H54 (cell line): ENCODE measurements at places on chromosomes 13 and 19.

DNA sequence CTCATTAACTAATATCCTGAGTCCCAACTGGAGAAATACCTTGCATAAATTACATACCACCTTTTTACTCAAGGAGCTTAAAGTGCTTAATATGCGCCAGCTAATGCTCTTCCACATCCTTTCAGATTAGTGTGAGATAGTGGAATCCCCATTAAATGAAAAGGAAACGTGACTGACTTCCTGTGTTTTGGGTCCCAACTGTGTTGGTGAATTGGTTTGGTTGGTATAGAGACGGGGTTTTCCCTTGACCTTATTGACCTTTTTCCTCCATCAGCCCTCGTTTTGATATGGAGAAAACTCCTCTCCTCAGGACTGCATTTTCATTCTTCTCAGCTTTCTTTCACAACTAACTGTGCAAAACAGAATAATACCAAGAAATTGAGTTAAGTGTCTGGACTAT, 163.5 kb downstream of the PAN3 start:
- no peak for DNase-seq

GRCh38 chr19:2233601-2234280, 2.4 kb downstream of the PLEKHJ1 start:
- DNase-seq: no peak

- peak; percentile 14 for DNase-seq
These were observed 153.8 kb upstream of the SERP2 start for GRCh38 chr13:44219577-44220548.

GRCh38 chr19:47428177-47428894, 9.0 kb upstream of the MEIS3 start:
- peak; percentile 86 for DNase-seq

GRCh38 chr13:27267596-27267995, 3.0 kb upstream of the RASL11A start:
- no peak for DNase-seq

DNA sequence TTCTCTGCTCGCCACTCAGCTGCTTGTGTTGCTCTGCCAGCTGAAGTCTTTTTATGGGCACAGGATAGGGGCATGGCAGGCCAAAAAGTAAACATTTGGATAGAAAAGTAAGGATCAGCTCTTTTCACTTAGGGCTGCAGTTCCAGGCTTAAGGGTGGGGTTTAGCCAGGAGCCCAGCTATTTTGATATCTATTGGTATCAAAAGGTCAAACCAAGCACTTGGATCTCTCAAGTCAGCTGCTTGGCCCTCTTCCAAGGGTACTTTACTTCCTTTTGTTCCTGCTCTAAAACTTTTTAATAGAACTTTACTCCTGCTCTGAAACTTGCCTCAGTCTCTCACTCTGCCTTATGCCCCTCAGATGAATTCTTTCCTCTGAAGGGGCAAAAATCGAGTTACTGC, 55.7 kb upstream of the ABCC4 start:
- DNase-seq: no peak

DNA sequence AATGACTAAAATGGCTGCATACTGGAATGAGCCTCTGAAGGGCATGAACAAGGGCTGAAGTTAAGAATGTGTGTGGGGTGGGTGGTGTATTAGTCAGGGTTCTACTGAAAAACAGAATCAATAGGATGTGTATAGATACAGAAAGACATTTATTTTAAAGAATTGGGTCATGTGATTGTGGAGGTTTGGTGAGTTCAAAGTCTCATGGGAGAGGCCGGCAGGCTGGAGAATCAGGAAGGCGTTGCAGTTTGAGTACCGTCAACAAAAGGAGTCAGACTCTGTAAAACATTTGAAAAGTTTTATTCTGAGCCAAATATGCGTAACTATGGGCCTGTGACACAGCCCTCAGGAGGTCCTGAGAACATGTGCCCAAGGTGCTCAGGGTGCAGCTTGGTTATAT, 24.5 kb upstream of the CYSLTR2 start:
- DNase-seq: no peak

DNA sequence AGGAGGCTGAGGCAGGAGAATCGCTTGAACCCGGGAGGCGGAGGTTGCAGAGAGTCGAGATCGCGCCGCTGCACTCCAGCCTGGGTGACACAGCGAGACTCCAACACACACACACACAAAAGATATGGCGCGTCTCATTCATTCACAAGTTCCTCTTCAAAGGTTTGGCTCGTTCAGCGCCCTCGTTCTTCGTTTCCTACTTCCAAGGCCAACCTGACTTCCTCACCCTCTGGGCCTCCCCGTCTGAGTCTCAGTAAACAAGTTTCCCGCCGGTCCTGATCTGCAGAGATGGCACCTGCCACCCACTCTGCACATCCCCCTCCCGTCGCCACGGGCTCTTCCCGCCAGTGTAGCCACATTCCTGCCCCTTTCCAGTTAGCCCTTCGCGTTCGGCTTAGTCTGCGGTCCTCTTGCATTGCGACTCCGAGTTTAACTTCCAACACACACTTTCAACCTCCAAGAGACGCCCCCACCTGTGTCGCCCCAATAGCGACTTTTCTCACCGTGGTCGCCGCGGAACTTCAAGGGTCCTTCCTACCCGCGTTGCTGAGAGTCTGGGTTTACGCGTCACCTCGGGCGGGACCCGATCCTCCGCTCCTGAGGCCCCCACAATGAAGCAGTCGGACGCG, 1.3 kb upstream of the BSG start:
- DNase-seq: no peak

GRCh38 chr13:113551081-113552000, 33.2 kb upstream of the TFDP1 start:
- DNase-seq: no peak

DNA sequence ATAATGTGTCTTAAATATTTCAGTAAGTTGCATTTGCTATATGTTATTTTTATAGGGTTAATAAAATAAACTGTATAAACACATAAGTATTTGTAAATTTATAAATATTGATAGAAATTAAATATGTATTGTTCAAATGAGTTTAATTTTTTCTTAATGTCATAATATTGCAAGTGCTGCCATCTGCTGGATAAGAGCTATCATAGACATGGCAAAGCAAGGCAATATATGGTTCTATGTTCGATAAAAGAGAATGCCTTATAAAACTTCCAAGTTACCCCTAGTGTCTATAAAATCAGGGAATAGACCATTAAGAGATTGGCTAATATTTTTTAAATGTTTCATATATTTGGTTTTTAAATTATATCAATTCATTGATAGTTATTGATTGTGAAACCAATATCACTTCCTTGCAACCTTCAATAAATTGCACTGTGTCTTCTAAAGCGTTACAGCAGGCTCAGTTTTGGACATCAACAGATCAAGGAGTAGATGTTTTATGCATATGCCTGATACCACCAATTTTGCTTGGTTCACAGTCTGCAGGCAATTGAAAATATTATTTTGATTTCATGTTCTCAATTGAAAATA, 29.0 kb upstream of the SLITRK6 start:
- no peak for DNase-seq

DNA sequence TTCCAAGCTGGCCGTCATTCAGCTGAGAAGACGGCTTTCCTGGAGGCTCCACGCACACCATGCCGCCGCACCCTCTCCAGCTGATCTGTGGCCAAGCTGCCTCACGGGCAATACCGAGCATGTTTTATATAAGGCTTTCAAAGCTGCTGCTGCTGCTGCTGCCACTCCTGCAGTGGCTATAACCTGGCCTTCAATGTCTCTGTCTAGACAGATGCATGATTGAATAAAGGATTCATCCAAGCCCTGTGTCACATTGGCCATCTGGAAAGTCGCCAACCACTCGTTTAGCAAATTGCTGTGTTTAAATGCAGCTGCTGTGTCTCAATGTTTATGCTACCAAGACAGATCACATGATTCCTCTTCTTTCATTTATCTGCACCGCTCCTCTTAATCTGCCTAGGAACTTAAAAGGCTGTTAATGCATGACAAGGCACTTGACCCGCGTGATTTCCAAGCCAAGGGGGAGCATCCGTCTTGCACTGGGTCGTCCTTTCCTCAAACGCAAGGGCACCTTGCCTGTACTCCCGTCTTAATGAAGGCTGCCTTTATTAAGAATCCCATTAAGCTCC, 114.3 kb downstream of the TEX26 start:
- no peak for DNase-seq

DNA sequence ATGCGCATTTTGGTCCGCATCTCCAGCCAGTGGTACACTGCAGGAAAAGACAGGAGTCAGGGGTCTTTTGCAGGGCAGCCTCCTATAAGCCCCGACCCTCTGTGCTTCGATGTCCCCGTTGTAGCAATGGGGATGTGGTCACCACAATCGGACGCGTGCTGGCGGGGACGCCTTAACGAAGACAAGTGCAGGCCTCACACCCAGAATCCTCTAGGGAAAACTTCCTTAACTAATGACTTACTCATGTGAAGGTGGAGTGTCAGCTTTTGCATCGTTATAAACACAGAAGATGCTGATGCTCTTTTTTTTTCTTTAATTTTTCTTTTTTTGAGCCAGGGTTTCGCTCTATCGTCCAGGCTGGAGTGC, 22.1 kb downstream of the VASP start:
- DNase-seq: no peak

DNA sequence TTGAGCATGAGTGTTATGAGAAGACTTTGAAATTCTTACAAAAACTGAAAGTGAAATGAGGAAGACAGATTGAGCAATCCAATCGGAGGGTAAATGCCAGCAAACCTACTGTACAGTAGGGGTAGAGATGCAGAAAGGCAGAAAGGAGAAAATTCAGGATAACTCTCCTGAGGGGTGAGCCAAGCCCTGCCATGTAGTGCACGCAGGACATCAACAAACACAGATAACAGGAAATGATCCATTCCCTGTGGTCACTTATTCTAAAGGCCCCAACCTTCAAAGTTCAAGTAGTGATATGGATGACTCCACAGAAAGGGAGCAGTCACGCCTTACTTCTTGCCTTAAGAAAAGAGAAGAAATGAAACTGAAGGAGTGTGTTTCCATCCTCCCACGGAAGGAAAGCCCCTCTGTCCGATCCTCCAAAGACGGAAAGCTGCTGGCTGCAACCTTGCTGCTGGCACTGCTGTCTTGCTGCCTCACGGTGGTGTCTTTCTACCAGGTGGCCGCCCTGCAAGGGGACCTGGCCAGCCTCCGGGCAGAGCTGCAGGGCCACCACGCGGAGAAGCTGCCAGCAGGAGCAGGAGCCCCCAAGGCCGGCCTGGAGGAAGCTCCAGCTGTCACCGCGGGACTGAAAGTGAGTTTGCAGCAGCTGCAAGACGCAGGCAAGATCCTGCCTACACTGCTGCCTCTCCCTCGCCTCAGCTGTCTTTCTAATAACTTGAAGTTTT, at the start of gene TNFSF13B:
Gene TNFSF13B (plus strand): TSS at position 118 of the 728 bp plus-strand sequence. CDS start 178 bp downstream, at position 296.
- peak; percentile 20 for DNase-seq

GRCh38 chr13:46552303-46552682, 677 bp upstream of the LRCH1 start:
- no peak for DNase-seq

GRCh38 chr19:41784743-41785142, 11.6 kb upstream of the CEACAM3 start:
- DNase-seq: no peak

GRCh38 chr13:36163286-36163685, 32.1 kb upstream of the DCLK1 start:
- no peak for DNase-seq

- DNase-seq: no peak
These were observed 715.3 kb downstream of the OLFM4 start for GRCh38 chr13:53743906-53744305.

- no peak for DNase-seq
These were observed 13.8 kb downstream of the FGF21 start for GRCh38 chr19:48768994-48769713.

DNA sequence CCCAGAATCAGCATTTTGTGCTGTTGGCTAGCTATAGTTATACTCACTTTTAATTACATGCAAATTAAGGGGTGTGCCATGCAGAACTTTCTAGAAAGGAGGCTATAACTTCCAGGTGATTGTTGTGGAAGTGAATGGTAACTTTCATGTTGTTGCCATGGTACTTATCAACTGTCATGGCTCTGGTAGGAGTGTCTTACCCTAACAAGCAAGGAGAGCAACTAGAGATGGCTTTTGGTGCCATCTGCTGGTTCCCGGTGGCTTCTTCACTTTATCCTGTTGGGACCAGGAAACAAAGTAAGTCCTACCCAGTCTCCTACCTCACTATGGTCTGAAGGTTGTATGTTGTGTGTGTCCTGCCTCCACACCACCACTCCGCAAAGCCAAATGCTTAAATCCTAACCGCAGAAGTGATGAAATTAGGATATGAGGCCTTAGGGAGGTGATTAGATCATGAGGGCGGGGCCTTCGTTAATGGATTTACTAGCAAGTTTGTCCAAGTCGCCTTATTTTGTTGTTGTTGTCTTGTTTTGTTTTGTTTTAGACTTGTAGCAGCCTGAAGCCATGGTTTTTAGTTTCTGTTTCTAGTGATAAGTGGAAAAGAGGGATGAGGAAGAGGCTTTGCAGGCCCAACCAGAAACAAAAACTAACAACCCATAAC, 22.6 kb downstream of the FBXL12 start:
- DNase-seq: peak; percentile 68

- no peak for DNase-seq
These were observed 41.8 kb upstream of the PNMA8B start for GRCh38 chr19:46537136-46538097.

GRCh38 chr13:44128552-44129001, 245.0 kb upstream of the SERP2 start:
- no peak for DNase-seq

DNA sequence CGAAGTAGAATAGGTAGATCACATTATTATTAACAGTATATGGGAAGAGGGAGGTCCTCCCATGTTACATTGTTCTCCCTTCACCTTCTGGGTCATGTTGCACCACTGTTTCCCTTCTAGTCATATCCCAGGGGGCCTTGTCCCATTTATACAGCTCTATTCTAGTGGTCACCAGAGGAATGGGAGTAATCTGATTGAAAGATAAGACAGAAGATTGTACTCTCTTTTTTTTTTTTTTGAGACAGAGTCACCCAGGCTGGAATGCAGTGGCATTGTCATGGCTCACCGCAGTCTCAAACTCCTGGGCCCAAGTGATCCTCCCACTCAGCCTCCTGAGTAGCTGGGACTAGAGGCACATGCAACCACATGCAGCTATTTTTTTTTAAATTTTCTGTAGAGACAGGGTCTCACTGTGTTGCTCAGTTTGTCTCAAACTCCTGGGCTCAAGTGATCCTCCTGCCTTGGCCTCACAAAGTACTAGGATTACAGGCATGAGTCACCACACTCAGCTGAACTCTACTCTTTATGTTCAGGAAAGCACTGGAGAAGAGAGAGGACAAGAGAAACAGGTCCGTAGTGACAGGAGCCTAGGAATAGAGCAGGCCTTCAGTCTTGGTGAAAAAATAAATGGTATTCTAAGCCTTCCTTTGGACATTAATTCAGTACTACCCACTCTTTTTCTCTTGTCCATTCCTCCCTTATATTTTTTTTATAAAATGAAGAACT, 4.3 kb upstream of the ZNF529 start:
- DNase-seq: no peak

- no peak for DNase-seq
These were observed 21.3 kb downstream of the ZNF626 start for GRCh38 chr19:20640023-20640422.

DNA sequence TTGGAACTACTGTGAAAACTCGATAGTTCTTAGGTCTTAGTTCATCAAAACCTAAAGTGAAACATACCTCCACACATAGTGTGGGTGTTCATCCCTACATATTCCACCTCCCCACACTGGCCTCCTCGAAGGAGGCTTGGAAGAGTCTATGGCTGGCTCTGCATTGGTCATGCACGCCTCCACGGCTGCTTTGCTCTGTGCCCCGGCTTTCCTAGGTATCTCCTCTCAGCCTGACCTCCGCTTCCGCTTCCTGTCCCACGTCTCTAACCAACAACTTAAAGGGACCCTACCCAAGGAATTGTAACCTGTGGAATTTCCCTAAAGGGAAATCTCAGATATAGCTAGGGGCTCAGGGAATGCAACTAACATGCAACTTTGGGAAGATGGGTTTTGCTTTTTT, 79.7 kb upstream of the MBNL2 start:
- DNase-seq: peak; percentile 64
